Myocyte (in vitro differentiated cells): ENCODE measurements at places on chromosomes 3 and 15. TPM values are rescaled to one million over a fixed set of nuclear protein-coding genes. Genes with fewer than 3 reads are reported as not detected.
A peak's percentile ranks its signal among the peaks of the same experiment; 100 is the strongest.

DNA sequence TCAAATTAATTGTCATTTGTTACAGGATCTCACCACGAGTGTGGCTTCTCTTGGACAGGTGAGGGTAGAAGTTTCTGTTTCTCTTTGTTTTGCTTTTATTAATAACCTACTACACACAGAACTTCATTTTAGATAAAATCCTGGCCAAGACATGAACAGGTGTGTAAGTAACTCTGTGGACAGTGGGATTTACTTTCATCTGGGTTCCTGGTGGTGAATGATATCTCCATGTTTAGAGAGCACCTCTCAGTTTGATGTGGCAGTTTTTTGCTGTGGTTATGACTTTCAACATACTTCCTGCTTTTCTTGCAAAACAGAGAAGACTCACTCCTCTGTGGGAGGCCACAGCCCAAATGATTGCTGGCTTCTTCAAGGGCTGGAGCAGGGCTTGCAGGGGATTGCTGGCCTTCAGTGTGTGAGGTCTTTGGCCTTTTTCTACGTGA, 71.1 kb upstream of the XCR1 start:
- DNase-seq = no peak

DNA sequence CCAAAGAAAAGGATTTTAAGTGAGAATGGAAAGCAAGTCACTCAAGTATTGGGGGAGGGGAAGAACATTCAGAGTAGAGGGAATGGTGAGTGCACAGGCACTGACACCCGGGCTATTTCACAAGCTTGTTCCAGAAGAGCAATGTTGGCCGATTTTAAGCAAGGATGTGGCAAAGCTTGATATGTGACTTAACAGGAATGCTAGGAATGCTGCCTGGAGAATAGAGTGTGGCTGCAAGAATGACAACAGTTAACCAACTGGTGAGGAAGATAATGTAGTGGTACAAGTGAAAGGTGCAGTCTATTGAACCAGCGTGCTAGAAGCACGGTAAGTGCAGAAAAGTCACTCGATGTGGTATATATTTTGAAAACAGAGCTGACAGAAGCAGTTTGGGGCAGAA, 6.2 kb upstream of the CCDC80 start:
- peak; percentile 83 for DNase-seq

DNA sequence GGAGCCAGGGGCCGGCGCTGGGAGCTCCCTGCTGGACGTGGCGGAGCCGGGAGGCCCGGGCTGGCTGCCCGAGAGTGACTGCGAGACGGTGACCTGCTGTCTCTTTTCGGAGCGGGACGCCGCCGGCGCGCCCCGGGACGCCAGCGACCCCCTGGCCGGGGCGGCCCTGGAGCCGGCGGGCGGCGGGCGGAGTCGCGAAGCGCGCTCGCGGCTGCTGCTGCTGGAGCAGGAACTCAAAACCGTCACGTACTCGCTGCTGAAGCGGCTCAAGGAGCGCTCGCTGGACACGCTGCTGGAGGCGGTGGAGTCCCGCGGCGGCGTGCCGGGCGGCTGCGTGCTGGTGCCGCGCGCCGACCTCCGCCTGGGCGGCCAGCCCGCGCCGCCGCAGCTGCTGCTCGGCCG, 1.5 kb downstream of the SMAD6 start:
- peak; percentile 53 for DNase-seq

- DNase-seq = no peak
These were observed 140.1 kb downstream of the ADAMTS17 start for GRCh38 chr15:100201376-100202280.

GRCh38 chr15:59997070-59997701, 6.9 kb upstream of the FOXB1 start:
- no peak for DNase-seq

- DNase-seq = peak; percentile 38
These were observed 3.1 kb downstream of the CCDC33 start for GRCh38 chr15:74239051-74239705.

DNA sequence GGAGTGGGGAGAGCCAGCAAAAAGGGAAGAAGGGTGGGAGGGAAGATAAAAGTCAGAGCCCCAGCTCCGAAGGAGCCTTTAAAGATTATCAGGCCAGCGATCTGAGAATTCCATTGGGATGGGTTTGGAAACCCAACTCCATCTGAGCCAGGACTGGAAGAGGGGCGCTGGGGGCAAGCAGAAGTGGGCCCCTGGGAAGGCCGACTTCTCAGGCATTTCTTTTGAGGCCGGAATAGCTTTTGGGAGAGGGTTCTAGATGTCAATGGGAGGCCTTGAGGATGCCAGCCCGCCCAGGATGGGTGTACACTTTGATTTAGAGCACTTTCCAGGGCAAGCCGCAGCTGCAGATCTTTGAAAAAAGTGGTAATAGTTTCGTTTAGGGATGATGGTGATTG, 6.6 kb upstream of the SOX2 start:
- DNase-seq = no peak

- DNase-seq = no peak
These were observed 2.0 kb downstream of the SAMD7 start for GRCh38 chr3:169913323-169913722.

DNA sequence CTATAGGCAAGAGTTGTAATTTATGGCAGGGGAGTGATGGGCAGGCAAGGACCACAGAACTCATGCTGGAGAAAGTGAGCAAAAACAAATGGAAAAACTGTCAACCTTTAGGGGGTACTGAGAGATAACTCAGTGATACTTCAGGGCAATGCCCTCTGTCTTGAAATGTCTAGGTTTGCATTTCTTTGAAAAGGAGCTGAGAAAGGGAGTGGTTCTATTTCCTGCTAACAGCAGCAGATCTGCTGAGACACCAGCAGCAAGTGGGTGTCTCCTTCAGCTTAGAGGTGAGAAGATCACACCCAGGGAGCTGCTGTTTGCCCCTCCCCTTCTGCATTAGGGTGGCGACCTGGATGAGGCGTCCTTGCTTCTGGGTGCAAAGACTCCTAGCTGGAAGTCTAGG, 42.3 kb upstream of the XIRP1 start:
- no peak for DNase-seq

DNA sequence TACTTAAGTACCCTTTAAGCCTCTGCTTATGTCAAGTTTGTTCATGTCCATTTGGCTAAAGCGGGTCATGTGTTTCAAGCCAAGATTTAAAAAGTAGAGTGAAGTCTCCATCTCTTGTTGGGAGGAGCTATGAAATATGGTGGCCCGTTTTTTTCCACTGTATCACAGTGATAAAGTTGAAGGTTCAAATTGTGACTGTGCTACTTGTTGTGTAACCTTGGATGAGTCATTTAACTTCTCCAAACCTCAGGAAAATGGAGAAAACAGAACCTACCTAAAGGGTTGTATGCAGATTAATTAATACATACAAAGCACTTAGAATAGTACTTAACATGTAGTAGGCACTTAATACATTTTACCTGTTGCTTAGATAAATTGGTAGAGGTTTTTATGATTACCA, 43.4 kb downstream of the SNAPC5 start:
- DNase-seq = no peak

DNA sequence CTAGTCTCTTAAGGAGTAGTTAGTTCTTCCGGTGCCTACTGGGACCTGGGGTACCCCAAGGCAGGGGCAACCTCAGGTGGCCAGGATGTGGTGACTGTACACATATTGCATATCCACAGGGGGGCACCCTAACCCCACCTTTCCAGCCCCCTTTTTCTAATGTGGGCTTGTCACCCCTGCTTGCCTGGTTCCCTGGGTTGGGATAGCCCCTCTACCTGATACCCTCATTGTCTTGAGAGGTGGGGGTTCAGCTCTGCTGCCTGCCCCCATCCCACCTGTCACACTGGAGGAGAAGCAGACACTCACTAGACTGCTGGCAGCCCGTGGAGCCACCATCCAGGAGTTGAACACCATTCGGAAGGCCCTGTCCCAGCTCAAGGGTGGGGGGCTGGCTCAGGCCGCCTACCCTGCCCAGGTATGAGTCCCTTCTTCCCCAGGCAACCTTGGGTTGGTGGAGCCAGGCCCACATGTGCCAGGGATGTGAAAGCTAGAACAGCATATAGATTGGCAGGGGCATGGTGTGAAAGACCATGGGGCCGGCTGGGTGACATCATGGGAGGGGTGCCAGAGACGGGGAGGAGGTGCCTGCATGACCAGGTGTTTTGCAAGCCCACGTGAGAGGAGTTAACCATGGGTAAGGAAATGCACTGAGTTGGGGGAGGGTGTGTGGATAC, 4.0 kb downstream of the GLYCTK start:
- no peak for DNase-seq

Gene ESYT3
- 1.7 and 2.8 TPM in 2 replicates for total RNA-seq

Gene SLC51A
- not detected in 2 replicates for total RNA-seq

Gene FSIP1
- total RNA-seq = 0.37 and 2.3 TPM in 2 replicates

Gene SST
- not detected in 2 replicates for total RNA-seq

Gene CTXN2
- total RNA-seq = not detected in 2 replicates

Gene MYL3
- 4.5 and 7.8 TPM in 2 replicates for total RNA-seq

Gene DCLK3
- not detected in 2 replicates for total RNA-seq
